CD8-positive, alpha-beta memory T cell (primary cell): ENCODE measurements at places on chromosomes 5 and 9. TPM values are rescaled to one million over a fixed set of nuclear protein-coding genes. Genes with fewer than 3 reads are reported as not detected.

Gene ARAP3
- total RNA-seq, result 7.9 TPM

Gene ACOT12
- total RNA-seq, result not detected

Gene GABBR2
- total RNA-seq, result not detected

Gene TMEM215
- not detected for total RNA-seq

Gene TEK
- not detected for total RNA-seq

Gene CDKN2B
- total RNA-seq, result not detected

Gene LCN9
- total RNA-seq, result not detected

Gene PCDHA6
- not detected for total RNA-seq

Gene NR4A3
- 37.5 TPM for total RNA-seq

Gene LECT2
- not detected for total RNA-seq

Gene CCDC192
- total RNA-seq, result not detected

Gene SPAG8
- 1.8 TPM for total RNA-seq

Gene FGF1
- total RNA-seq, result not detected

Gene BARHL1
- total RNA-seq, result not detected

Gene RORB
- not detected for total RNA-seq

Gene MARVELD2
- total RNA-seq, result 0.40 TPM

Gene LTC4S
- total RNA-seq, result 1.0 TPM

Gene LCN2
- total RNA-seq, result not detected

Gene ZBED3
- total RNA-seq, result 1.5 TPM

Gene ADRA1B
- not detected for total RNA-seq

Gene OR1K1
- not detected for total RNA-seq

Gene SETD9
- total RNA-seq, result 15.0 TPM

Gene CA9
- total RNA-seq, result 0.75 TPM

Gene LPAR1
- total RNA-seq, result not detected

Gene PCDHGB5
- total RNA-seq, result 0.27 TPM

Gene BRD8
- 64.8 TPM for total RNA-seq

Gene OBP2B
- total RNA-seq, result not detected

Gene F2RL2
- 0.15 TPM for total RNA-seq

Gene RASEF
- total RNA-seq, result not detected

Gene LHX3
- total RNA-seq, result not detected

Gene MED7
- 14.7 TPM for total RNA-seq

Gene SAXO1
- not detected for total RNA-seq

Gene RABGAP1
- 22.2 TPM for total RNA-seq

Gene RCL1
- total RNA-seq, result 36.5 TPM

Gene HCN1
- total RNA-seq, result not detected

Gene IL13
- 65.3 TPM for total RNA-seq

Gene CTNND2
- not detected for total RNA-seq
